Naive thymus-derived CD8-positive, alpha-beta T cell (primary cell): ENCODE measurements at places on chromosomes 2 and 18.

DNA sequence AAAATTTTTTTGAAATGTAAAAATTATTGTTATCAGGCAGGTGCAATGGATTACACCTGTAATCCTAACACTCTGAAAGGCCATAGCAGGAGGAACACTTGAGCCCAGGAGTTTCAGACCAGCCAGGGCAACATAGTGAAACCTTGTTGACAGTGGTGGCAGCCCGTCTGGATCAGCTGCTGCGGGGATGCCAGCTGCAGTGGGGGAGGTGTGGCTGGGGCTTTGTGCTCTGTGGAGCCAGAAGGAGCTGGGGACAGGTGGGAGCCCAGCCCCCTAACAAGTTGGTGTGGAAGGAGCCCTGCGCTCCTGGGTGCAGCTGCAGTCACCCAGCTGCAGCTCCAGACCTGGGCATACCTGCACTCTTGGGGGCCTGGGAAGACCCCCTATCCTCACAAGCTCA is 182.4 kb upstream of the MC4R start:
- no peak for DNase-seq

DNA sequence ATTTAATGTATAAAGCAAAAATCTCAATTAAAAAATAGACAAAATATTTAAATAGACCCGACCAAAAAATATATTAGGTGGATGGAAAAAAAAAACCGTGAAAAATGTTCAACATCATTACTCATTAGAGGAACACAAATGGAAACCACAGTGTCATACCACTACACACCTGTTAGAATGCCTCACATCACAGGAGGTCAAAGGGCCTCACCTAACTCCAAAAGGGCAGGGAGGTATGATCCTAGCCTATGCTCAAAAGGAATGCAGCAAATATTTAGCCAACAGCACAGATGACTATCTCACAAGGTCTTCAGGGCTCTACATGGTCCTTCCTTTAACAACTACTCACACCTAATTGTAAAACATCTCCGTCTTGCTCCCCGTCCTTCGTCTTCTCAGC is 185.5 kb upstream of the SETBP1 start:
- no peak for DNase-seq

- DNase-seq: peak; percentile 72
Observed at GRCh38 chr18:59899298-59900221, at the start of gene PMAIP1. TSS of gene PMAIP1 (plus strand) at chr18:59899996. CDS start at chr18:59900178, 182 bp downstream.

DNA sequence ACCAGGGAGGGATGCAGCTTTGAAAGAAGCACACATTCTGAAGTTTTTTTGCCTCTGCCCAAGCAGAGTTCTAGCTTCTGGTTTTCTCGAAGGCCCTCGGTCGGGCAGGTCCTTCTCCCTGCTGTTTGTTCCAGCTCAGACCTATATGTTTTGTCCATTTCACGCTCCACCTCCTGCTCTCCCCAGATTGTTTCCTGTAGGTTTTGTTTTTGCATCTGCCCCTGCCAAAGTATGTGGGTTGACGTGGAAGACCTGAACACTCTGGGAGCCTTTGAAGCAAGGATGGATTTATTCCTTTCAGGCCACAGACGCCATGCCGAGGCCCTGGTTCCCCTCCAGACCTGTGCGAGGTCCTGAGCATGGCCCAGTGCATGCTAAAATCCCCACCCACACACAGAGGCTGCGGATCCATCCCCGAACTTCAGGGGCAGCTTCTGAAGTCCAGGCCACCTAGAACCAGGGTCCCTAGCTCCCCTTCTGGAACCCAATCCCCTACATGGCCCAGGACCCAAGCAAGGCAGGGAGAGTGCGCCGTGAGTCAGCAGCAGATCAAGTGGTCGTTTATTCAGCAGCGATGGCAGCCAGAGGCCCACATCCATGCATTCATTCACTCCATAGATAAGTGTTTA is 205.4 kb downstream of the KLHL29 start:
- DNase-seq: no peak

- peak; percentile 52 for DNase-seq
Observed at GRCh38 chr2:192162392-192163042, 32.2 kb downstream of the TMEFF2 start.

DNA sequence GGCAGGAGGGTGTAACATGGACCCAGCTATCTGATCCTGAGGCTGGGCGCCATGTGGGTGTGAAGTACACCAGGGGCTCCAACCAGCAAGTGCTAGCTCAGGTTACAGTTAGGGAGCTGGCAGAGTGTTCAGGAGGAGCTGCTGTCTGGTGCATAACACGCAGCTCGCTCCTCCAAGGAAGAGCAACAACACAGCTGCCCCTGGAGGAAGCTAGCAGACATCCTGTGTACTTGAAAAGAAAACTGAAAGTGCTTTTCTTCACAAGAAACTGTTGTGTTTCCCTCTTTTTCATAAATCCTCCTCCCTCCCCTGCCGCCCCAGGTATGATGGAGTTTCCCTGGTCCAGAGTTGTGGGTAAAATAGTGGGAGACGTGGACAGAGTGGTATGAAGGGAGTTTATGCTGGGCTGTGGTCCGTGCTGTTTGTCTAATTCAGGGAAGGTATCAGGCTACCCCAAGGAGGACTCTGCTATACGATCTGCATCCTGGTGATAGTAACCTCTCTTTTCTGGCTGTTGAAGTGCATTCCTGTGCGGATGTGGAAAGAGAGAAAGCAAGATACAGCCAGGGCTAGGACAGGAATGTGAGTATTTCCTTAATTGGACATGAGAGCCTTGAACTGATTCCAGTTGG is 6.1 kb upstream of the LBH start:
- DNase-seq: peak; percentile 63

DNA sequence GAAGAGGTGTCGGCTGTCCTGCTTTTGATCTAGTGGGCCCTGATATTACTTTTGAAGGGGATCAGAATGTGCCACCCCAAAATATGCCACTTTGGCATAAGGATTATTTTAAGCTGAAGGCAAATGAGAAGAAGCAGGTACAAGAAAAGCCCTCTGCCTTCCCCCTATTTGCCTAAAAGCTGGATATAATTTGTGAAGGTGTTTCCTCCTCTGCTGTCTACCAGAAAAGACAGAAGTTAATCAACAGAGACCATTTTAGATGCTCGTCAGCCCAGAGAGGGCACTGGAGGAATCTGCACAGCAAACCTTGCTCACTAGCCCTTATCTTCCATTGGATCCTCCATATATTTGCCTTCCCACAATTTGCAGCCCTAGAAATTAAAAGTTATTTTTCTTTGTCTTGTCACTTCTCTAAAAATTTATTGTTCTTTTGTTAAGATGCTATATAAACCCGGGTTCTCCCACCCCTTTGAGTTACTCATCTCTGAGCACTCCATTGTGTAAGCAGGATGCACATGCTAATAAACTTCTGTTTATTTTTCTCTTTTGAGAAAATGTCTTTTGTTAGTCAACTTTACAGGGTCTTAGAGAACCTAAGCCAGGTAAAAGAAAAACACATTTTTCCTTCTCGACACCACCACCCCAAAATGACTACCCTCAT is 163.2 kb upstream of the SLC1A4 start:
- DNase-seq: no peak

DNA sequence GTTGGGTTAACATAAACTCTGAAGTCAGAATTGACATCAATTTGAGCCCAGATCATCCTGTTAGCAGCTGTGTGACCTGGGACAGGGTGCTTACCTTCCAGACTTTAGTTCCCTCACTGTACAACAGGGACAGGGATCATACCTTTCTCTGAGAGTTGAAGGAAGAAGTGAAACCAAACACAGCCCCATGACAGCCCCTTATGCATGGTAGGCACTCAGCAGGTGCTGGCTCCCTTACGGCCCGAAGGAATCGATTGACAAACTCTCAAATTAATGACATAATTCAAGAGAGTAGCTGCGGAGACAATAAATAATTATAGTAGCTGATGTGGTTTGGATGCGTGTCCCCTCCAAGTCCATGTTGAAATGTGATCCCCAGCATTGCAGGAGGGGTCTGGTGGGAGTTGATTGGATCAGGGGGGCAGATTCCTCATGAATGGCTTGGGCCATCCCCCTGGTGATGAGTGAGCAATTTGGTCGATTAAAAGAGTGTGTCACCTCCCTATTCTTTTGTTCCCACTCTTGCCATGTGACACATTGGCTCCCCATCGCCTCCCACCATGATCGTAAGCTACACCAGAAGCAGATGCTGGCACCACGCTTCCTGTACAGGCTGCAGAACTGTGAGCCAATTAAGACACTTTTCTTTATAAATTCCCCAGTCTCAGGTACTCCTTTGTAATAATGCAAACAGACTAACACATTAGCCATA is 72.4 kb downstream of the ODC1 start:
- peak; percentile 31 for DNase-seq

- DNase-seq: no peak
Observed at GRCh38 chr18:8703781-8704301, 1.5 kb upstream of the MTCL1 start.

- DNase-seq: no peak
Observed at GRCh38 chr2:2523461-2524347, 192.6 kb upstream of the MYT1L start.

DNA sequence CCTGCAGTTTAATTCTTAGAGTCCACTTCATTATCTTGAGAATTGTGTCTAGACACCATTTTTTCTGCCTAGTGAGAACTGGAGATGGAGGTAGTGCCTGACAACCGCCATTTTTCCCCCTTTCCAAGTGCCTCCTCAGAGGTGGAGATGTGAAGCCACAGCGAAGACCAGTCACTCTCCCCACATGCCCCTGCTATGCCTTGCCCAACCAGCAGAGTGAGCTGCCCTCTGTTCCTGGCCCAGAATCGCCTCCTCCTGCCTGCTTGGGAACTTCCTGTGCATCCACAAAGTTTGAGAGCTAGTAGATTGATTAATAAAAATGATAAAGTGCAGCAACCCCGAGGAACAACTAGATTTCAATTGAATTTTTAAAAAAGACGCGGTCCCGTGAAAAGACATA is 123.3 kb downstream of the CLIP4 start:
- no peak for DNase-seq

GRCh38 chr2:187580462-187581124 is 26.4 kb upstream of the TFPI start:
- no peak for DNase-seq

DNA sequence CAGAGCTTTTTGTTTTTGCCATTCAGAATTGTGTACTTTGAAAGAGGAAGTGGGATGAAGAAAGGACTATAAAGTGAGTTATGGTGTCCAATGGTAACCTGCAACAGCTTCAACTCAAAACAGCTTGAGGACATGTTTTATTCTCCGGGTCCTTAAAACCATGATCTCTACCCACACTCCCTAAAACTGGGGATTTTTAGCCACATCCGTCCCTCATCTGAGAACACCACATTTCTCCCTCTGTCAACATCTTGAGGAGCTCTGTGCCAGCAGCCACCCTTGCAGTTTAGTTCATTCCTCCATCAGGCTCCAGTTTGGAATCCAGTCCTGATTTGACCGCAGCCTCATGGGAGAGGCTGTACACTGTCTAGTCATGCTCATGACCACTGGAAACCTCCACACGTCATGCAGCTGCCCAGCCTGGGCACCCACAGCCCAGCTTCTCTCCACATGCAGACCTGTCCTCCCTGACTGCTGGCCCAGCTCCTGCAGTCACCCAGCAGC is 62.6 kb downstream of the C18orf63 start:
- DNase-seq: peak; percentile 13
